ENCODE measurements at places on chromosomes 2 and 18.

- DNase-seq, result peak; percentile 75
Measured at GRCh38 chr2:189570570-189571031, 10.0 kb downstream of the SLC40A1 start.

DNA sequence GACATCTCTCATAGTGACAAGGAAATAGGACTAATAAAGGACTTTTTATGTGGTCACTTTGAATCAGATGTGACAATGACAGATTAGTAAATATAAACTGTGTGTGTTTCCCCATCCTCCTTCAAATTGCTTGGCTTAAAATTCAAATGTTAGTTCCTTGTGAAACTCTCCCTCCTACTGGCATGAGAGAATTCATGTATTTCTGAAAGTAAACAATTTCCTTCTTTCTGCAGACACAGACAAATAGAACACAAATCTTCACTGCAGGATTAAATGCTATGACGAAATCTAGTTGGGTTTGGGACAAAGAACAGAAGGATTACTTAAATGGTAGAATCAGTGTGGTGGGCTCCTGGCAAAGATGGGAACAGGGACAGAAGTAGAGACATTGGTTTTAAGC lies 328.7 kb upstream of the FAM98A start:
- no peak for DNase-seq

GRCh38 chr18:3648200-3648599 lies 198.2 kb downstream of the TGIF1 start:
- DNase-seq, result no peak

DNA sequence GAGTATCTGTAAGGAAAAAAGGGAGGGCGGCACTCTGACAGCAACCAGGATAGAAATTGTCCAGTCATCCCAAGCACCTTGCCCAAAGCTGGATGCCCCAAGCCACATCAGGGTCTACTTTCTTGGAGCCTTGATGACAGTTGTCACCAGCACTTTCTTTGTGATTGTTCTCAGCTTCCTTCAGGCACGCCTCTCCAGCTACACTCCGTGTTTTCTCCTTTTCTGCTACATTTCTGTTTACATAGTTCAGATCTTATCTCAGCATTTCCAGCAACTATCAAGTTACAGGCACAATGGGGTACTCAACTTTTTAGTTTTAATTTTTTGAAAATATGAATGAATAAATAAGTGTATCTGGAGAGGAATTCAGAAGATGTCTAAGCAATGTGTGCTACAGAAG lies 115.3 kb upstream of the CELF4 start:
- no peak for DNase-seq

GRCh38 chr18:12574494-12575185 lies 83.3 kb downstream of the SPIRE1 start:
- no peak for DNase-seq

Measured in fibroblast of skin of back (primary cell).